Mammary epithelial cell (primary cell): ENCODE measurements at places on chromosomes 5 and 9.

DNA sequence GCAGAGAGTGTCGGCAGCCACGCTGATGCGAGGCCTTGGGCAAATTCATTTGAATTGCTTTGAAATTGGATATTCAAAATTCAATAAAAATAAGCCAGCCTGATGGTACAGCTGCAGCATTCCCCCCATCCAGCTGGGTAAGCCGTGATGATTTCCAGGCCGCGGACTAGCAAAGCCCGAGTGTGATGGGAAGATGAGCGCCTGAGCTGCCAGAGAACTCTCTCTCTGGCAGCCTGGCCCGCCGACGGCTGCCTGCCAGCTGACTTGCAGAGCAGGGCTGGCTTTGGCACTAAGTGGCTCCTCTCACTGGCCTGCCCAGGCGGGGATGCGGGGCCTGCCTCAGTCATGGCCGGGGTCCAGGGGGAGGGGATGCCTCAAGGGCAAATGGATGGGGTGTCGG is 268.3 kb upstream of the WWC1 start:
- DNase-seq: no peak

GRCh38 chr9:32704343-32704742 is 68.9 kb upstream of the TAF1L start:
- DNase-seq: no peak

DNA sequence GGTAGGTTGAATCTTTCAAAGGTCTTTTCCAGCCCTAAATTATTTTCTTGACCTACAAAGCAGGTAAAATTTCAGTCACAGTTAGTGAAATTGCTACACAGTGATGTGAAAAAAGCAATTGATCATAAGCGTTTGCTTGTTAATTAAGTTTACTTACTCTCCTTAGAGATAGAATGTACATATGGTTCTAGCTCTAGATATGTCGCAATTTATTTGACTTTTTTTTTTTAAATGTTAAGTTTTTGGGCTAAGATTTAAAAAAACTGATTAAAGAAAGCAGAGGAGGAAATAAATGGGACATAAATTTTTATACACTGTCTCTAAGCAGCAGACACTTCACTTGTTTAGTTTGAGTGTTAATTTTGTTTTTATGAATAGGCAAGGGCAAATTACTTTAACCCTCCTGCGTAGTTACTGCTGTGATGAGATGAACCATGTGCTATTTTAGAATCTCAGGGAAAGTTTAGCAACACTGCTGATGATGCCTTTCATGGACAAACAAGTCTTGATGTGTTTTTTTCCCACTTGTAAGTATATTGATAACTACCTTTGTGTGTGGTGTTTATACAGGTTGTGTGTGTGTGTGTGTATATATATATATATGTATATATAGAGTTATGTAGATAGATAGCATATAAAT is 38.3 kb upstream of the FAM120AOS start:
- DNase-seq: no peak

GRCh38 chr5:150272531-150272930 is 17.0 kb downstream of the CAMK2A start:
- DNase-seq: peak; percentile 46

GRCh38 chr5:136840601-136841000 is 475.3 kb upstream of the TRPC7 start:
- no peak for DNase-seq

- DNase-seq: no peak
Observed at GRCh38 chr5:75242067-75242466, 5.4 kb upstream of the ANKRD31 start.

DNA sequence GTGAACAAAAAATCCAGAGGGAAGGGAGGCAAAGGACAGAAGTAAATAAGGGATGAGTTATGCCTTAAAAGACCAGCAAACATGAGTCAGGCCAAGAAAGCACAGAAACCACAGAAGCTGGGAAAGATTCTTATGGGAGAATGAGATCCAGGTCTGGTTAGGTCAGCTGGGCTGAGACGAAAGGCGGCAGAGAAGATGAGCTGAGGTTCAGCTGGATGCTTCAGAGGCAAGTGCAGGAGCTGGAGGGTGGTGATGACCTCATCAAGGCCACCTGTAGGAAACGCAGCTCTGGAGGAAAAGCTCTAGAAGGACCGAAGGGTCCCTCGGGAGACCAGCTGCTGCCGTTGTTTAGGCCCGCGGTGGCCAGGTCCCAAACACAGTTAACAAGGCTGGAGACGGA is 152.0 kb downstream of the MYO10 start:
- DNase-seq: no peak

DNA sequence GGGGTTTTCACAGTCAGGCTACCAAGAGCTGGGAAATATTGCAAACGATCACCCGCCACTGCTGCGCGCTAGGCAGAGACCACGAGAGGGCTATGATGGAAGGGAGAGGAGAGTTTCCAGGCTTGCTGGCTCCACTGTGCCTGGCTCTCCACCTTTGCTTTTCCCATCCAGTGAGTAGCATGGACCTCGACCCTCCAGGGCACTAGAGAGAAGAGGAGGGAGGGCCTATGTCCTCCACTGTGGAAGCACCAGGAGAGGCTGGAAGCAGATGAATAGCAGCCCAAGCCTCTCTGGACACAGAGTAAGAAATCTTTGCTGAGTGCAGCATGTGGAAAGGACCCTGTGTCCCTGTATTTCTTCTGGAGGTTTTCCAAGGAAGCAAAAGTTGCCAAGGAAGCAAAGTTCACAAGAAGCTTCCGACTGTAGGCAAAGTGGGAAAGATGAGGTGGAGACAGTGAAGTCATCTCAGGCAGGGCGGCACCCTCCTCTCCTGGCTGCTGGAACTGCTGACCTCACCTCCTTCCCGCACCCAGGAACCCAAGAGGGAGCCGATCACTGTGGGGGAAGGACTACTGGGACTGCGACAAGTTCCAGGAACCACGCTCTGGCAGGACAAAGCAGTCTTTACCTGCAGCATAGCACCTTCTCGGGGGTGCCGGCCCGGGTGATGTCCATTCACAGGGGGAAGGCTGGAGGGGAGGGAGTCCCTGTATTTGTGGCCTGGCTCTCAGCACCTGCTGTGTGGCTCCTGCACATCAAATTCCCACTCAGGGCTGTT is 79.6 kb downstream of the CSNK1A1 start:
- DNase-seq: peak; percentile 45

- no peak for DNase-seq
Observed at GRCh38 chr5:107270561-107270960, 400.2 kb downstream of the EFNA5 start.

- DNase-seq: peak; percentile 62
Observed at GRCh38 chr5:78295035-78295961, 800 bp upstream of the AP3B1 start.

DNA sequence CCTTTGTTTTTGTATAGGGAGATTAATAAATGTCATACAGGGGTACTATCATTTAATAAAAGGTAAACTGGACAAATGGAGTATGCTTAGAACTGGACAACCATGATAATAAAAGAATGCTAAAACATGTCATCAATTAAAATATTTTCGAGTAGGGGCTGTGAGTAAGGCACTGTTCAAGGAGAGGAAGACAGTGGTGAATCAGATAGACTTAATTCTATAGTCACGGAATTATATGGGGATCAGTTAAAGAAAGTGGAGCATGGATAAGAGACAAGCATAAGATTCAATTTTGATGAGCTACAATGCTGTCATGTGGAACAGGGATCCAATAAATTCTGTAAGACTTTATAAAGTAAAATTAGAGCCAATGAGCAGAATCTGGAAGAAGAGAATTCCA is 104.5 kb downstream of the HMHB1 start:
- no peak for DNase-seq

- no peak for DNase-seq
Observed at GRCh38 chr9:121807069-121807822, 155.8 kb downstream of the DAB2IP start.

- DNase-seq: peak; percentile 91
Observed at GRCh38 chr5:9924614-9925013, 294.5 kb upstream of the TAS2R1 start.

GRCh38 chr5:109550077-109550476 is 139.7 kb upstream of the MAN2A1 start:
- no peak for DNase-seq

DNA sequence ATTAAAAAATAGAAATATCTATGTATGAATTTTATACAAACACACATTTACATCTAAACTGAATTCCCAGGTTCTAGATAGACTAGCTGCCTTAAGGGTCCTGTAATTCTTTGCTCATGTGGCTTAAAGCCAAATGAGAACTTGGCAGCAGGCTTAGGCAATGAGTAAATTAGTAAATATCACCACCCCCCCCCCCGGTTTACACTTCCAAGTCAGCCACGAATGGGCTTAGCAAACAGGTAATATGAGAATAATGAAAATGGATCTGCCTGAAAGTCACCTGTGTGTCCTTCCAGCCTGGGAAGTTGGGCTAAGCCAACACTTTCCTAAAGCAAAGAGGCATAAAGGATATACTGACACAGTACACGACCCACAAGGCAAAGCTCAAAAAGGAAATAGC is 108.6 kb downstream of the KLHL3 start:
- DNase-seq: no peak

- peak; percentile 76 for DNase-seq
Observed at GRCh38 chr5:172868924-172869591, 35.0 kb downstream of the ERGIC1 start.

DNA sequence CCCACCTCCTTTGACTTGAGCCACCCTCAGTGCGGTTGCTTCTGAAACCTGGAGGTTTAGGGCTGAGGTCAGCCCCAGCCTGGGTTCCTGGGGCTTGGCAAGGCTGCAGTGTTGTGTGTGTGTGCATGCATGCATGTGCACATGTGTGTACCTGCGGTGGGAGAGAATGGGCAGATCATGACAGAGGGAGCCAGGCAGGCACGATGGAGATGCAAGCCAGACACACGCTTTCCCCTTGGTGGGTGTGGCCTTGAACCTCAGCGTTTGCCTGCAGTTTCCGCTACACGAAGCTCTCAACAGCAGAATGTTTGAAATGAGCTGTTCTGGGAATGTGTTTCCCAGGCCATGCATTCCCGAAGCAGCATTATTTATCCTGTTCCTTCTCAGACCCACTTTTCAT is 65.9 kb upstream of the RAPGEF1 start:
- no peak for DNase-seq

GRCh38 chr5:88667496-88668201 is 215.3 kb downstream of the MEF2C start:
- DNase-seq: no peak

- no peak for DNase-seq
Observed at GRCh38 chr5:74866596-74867162, 492 bp upstream of the FAM169A start.

GRCh38 chr5:156694598-156694997 is 155.5 kb upstream of the PPP1R2B start:
- DNase-seq: no peak
